Activated naive CD4-positive, alpha-beta T cell (primary cell): ENCODE measurements at places on chromosomes 3 and 15.

DNA sequence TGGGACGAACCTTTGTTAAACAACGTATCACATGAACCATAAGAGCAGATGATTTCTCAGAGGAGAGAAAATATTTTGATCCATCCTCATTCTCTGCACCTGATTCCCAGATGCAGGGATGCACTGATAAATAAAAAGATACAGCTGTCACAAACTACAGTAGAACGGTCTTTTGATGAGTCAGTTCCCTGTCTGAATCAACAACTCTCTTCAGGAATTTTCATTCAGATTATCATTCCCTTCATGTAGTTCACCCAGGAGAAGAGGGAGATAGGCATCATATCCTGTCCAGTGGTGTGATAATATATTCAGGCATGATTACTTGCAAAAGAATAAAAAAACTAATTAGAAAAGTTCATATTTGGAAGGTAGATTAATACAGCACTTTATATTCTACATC is 521.5 kb downstream of the PYDC2 start:
- DNase-seq, result no peak

DNA sequence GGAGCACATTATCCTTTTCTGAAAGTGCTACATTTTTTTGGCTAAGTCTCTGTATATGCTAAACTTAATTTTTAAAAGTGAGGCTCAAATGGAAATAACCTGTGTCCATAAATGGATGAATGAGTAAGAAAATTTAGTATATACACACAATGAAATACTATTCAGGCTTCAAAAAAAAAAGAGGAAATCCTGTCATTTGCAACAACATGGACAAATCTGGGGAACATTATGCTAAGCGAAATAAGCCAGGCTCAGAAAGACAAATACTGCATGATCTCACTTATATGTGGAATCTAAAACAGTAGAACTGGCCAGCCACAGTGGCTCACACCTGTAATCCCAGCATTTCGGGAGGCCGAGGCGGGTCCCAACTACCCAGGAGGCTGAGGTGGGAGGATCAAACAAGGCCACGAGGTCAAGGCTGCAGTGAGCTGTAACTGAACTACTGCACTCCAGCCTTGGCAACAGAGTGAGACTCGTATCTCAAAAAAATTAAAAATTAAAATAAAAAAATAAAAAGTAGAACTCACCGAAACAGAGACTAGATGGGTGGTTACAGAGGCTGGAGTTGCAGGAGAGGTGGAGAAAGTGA is 25.8 kb downstream of the CCDC12 start:
- no peak for DNase-seq

DNA sequence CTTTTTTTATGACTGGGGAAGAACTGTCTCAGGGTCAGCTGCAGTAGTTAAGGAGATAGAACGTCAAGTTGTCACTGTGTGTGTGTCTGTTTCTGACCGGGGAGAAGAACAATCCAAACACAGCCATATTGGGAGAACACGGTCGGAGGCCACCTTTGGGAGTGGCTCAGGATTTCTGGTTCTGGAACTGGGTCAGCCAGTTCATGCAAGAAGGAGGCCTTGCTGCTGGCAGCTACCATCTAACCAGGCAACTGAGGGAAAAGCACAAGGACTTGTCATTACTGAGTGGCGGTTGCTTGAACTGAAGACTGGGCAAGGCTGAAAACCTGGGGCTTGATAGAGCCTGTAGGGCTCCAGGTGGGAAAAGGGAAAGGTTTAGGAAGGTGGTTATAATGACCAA is 24.6 kb downstream of the GLDN start:
- DNase-seq, result no peak

GRCh38 chr15:96303503-96304056 is 26.9 kb upstream of the NR2F2 start:
- no peak for DNase-seq

DNA sequence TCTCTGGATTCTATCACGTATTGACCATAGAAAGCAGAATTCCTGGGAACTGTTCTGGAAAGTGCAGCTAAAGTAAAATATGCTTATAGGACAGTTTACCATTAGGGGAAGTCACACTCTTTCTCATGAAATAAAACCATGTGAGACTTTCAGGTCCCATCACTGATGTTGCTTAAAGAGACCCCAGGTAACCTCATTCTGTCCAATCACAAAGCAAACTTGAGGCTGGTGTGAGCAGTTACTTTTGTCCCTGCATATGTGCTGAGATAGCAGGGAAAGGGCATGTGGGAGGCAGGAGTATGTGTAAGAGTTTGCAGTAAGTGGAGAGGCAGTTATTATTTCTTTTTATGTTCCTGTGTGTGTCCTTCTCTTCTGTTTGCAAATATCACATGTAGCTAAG is 16.1 kb downstream of the GPR87 start:
- DNase-seq, result no peak

DNA sequence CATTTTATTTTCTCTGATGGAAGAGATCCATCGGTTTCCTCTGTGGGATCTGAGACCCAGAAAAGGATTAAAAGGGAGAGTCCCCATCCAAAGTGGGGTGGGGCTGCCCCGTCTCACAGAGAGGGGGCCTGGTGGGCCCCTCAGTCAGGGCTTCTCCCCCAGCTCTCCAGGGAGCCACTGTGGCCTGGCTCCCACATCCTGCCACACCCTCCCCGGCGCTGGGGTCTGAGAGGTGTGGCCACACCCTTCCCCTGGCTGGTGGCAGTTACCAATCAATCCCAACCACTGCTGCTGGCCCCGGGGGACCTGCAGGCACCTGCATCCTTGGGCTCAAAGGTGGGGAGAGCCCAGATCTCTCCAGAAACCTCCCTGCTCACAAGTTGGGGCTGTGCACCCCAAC is 161.8 kb upstream of the IQSEC1 start:
- no peak for DNase-seq

- DNase-seq, result no peak
Measured at GRCh38 chr15:69881766-69882165, 216.0 kb downstream of the TLE3 start.

GRCh38 chr3:177816667-177817208 is 619.5 kb upstream of the TBL1XR1 start:
- DNase-seq, result no peak

DNA sequence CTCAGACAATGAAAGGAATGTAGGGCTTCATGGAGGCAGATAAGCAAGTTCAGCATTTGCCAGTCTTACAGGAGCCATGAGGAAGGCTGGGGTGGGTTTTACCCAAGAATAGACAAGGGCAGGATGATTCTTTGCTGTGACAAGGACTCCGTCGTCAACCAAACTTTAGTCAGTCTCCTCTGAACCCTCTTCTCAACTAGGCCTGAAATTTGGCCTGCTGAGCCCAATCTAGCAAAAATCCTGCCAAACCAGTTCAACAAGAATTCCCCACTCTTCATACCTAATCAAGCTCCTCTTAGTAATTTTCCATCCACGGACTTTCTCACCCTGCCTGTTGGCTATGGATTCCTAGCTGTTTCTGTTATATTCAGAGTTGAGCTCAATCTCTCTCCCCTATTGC is 280.5 kb downstream of the TBL1XR1 start:
- DNase-seq, result no peak

- DNase-seq, result no peak
Measured at GRCh38 chr3:160027541-160028195, 39.0 kb downstream of the IL12A start.
